ENCODE measurements at places on chromosomes 7 and 10.

GRCh38 chr10:118458957-118459641 lies 117.0 kb upstream of the FAM204A start:
- DNase-seq, result no peak

- DNase-seq, result peak; percentile 25
Measured at GRCh38 chr7:122143376-122143750, 686 bp downstream of the AASS start.

DNA sequence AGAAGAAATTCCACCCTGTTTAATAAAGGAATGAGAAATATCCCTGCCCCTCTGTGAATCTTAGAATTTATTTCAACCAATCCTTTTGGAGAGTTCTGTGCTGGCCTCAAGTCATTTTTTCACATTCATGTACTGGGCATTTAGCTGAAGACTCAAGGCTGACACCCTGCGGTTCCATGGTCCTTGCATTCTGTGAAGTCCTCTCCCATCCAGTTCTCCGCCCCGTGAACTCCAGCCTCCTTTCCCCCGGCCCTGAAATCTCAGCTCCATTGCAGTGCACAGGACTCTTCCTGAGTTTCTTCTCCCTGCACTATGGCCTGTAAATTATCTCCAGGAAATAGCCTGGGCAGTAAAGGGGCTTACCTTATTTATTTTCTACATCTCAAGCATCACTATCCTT lies 183.0 kb upstream of the KCND2 start:
- DNase-seq, result no peak

GRCh38 chr7:46072722-46073121 lies 151.7 kb upstream of the IGFBP3 start:
- DNase-seq, result no peak

- DNase-seq, result no peak
Measured at GRCh38 chr10:33638374-33638773, 303.9 kb upstream of the NRP1 start.

- no peak for DNase-seq
Measured at GRCh38 chr7:50145801-50146338, 52.8 kb upstream of the ZPBP start.

GRCh38 chr7:141074997-141075396 lies 1.1 kb downstream of the TMEM178B start:
- DNase-seq, result no peak

- DNase-seq, result no peak
Measured at GRCh38 chr10:21899736-21900135, 103.8 kb downstream of the DNAJC1 start.

GRCh38 chr7:2941216-2941859 lies 97.2 kb upstream of the GNA12 start:
- no peak for DNase-seq

- no peak for DNase-seq
Measured at GRCh38 chr7:44220358-44221112, 19.8 kb downstream of the YKT6 start.

DNA sequence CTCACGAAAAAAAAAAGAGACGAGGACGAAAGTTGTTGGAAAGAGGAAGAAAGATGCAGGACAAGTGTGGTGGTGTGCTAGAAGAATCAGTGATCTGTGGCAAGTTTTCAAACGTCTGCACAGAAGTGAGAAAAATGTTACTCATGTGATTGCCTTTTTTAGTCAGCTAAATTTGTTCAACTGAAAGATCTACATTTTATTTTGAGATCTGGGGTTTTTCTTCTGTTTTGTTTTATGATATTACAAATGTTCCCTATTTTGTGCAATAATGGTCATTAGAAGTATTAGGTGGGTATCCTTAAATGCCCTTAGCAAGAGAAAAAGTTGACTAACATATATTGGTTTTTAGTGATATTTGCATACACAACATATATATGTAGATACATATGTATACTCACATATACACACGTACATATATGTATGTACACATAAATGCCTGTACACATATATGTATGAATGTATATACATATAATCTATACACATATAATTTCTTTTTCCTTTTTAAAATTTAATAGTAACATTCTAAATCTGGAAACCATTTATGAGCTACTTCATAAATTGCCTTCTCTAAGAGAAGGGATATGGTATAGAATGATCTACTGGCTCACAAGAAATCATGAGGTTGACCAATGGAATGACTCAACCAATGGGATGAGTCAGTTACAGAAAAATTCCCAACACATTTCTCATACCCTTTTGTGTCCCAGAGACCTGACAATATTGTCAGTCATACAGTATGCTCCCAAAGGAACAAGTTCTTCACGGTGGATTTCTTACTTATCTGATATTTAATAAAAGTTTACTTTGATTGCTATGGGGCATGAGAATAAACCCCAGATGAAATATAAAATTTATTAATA lies 38.4 kb downstream of the SLC39A12 start:
- DNase-seq, result peak; percentile 63

GRCh38 chr10:100232101-100232500 lies 2.7 kb upstream of the CHUK start:
- no peak for DNase-seq

DNA sequence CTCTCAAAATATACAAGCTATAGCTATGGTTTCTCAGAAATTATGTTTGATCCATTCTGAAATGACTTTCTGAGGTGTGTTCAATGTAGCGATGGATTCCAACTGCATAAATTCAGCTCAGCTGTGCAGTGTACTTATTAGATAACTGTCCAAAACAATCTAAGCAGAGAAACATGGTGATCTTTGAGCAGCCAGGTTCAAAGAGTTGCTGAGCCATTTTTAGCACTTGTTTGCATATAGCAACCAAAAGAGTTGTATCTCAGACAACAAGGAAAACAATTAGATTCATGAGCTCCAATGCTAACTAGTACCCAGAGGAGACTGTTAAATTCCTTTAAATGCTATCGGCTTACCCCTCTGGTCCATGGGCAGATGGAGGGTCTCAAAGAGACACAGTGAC lies 15.9 kb upstream of the KCNIP2 start:
- no peak for DNase-seq

GRCh38 chr7:46682836-46683624 lies 762.0 kb upstream of the IGFBP3 start:
- peak; percentile 77 for DNase-seq

- DNase-seq, result no peak
Measured at GRCh38 chr7:2681929-2682799, 5.8 kb upstream of the AMZ1 start.

DNA sequence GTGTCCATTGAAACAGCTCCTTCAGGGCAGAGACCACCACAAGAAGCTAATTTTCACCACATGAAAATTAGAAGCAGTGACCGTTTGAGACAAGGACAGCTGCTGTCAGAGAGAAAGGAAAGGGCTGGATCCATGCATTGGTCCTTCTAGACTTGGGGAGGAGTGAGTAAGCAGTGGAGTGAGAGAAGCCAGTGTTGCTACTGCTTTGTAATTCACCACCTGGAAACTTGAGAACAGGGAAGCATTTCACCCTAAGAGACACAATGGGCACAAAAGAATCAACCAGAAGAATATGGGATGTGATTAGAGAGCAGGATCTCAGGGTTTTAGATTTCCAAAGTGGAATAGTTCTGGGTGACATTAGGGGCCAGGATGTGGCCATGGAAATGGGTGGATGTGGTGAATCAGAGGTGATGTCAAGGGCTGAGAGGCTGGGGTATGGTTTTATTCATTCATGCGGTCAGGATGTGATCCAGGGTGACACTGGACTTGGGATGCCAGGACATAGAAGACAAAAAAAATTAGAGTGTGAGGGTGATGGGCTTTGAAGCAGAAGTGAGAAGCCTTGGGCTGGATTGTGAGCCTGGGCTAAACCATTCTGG lies 61.6 kb downstream of the DENND11 start:
- DNase-seq, result no peak

- DNase-seq, result no peak
Measured at GRCh38 chr7:100017300-100017699, 1.9 kb downstream of the ZKSCAN1 start.

GRCh38 chr7:37921876-37922275 lies 1.4 kb downstream of the EPDR1 start:
- DNase-seq, result no peak

DNA sequence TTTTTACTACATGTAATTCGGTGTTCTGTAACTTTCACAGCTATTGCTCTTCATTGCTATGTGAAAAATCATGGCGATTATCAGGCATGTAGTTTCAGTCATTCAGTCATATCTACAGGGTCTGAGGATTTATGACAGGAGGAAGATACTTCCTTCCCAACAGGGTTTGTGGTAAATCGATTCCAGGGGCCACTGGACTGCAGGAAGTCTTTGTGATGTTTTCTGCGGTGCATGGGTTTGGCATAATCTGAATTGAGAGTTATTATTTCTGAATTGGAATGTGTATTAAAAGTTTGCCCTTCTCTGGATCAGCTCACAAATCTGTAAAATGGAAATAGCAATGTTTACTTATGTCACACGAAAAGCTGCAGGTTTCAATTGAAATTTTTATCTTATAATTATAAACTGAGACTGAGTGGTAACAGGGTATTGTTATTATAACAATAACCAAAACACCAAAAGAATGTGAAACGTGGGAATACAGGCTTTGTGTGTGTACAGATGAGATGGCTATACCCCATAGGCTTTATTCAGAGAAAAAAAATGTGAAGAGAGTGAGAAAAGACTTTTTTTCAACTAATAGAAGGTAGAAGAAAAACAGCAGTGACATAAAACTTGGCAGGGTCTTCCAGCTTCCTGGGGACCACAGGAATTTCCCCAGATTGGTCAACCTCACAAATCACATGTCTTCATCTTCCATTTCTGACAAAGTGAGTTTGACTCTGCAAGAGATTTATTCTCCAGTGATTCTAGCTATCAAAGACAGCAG lies 307.7 kb upstream of the NFE2L3 start:
- peak; percentile 48 for DNase-seq

- DNase-seq, result no peak
Measured at GRCh38 chr10:62335326-62335725, 38.8 kb upstream of the ZNF365 start.

- peak; percentile 32 for DNase-seq
Measured at GRCh38 chr10:97685395-97685958, 1.6 kb downstream of the AVPI1 start.

- DNase-seq, result no peak
Measured at GRCh38 chr7:155896531-155897263, 84.4 kb upstream of the SHH start.
